Stimulated activated CD8-positive, alpha-beta memory T cell treated with anti-CD3 and anti-CD28 coated beads, Interleukin-15, amount 100 ng/mL, for 4 hours (primary cell): ENCODE measurements at places on chromosomes 2 and 18.

DNA sequence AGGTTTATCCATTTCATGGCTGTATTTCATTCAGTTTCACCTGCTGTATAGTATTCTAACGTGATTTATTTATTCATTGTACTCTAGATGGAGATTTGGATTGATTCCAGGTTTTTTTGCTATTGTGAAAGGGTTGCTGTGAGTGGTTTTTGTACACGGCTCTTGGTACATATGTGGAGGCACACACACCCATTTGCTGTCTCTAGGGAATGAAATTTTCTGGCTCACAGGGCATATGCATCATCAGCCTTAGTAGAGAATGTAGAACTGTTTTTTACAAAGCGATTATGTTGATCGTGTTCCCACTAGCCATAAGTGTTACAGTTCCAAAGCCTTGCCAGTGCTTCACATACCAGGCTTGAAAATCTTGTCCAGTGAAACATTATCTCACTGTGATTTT lies 5.1 kb downstream of the SPTBN1 start:
- no peak for DNase-seq

- no peak for DNase-seq
Measured at GRCh38 chr2:159738509-159739390, 26.4 kb downstream of the MARCHF7 start.

GRCh38 chr2:176514276-176514675 lies 245.0 kb downstream of the MTX2 start:
- no peak for DNase-seq

GRCh38 chr2:27551514-27551913 lies 31.3 kb upstream of the ZNF512 start:
- DNase-seq: no peak

DNA sequence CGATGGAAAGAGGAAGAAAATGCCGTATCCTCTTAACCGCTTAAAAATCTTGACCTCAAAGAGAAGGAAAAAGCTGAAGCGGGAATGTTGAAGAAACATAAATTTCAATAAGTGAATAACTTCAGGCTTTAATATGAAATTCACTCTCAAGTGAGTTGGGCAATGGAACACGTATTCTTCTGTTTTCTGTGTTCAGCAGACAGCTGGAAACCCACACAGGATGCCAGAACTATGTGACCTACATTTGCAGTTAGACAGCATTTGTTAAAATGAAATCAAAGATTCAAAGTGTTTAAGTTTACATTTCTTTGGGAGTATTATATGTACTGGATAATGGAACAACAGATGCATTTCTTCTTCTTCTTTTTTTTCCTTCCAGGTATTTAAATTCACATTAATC lies 80.5 kb upstream of the SPATS2L start:
- no peak for DNase-seq

GRCh38 chr2:55879976-55880375 lies 43.6 kb downstream of the EFEMP1 start:
- no peak for DNase-seq

DNA sequence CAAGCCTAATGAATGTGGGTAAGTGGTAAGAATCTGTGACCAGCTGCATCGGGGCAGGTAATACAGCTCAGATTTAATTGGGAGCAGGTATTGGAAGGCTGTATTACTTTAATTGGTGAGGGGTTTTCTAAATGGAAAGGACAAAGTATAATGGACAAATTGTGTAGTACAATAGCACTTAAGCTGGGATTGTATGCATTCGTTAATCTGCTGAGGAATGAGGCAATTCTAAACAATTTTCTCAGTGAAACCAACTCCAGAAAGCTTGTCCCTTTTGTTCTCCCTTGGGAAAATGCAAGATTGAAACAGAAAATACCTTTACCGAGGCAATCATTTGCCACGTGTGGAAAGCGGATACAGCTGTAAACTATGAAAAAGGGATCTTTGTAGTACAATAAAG lies 801.6 kb upstream of the POU3F3 start:
- DNase-seq: no peak

DNA sequence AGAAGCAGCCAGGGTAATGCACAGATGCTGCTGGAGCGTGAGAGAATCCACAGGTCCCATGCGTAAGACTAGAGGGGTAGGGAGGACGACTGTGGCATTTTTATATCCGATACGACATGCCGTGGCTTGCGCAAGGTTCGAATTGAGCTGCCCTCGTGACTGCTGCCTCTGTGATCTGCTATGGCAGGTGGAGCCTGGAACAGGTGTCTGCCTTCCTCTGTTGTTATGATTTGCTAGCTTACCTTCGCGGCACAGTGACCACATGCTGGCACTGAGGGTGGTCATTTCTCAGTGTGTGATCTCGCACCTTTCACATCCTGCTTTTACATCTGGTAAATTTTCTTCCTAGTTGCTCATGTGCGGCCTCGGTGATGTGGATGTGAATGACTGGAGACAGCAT lies 240.2 kb downstream of the ALPK2 start:
- DNase-seq: no peak

GRCh38 chr18:23953984-23954383 lies 60.6 kb upstream of the TTC39C start:
- no peak for DNase-seq

DNA sequence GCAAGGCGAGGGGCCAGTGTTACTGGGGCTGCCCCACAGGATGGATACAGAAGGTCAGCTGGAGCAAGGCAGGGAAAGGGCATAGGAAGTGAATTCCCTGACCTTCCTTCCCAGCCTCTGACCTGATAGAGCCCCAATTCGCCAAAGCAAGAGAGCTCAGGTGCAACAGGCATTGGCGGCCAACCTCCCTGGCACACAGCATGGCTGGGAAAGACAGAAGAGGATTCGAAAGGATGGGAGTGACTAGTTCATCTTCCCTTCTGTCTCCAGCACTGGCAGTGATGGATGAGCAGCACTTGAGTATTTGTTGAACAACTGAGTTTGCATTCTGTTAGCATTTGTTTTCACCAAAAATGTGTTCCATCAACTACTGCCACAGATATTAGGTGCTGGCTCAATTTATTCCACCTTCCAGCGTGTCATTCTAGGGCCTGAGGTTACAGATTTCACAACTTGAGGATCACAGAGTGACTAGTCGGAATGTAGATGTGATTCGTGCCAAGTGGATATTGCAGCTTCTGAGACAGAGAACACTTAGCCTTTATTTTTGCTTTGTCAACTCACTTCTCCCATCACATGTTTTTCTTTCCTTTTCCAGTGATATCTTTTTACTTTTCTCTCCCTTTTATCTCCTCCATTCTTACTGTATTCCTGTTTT lies 6.2 kb downstream of the COPS8 start:
- no peak for DNase-seq

GRCh38 chr2:36013064-36013463 lies 342.5 kb upstream of the CRIM1 start:
- DNase-seq: no peak

GRCh38 chr2:152497481-152498052 lies 162.6 kb downstream of the FMNL2 start:
- no peak for DNase-seq

DNA sequence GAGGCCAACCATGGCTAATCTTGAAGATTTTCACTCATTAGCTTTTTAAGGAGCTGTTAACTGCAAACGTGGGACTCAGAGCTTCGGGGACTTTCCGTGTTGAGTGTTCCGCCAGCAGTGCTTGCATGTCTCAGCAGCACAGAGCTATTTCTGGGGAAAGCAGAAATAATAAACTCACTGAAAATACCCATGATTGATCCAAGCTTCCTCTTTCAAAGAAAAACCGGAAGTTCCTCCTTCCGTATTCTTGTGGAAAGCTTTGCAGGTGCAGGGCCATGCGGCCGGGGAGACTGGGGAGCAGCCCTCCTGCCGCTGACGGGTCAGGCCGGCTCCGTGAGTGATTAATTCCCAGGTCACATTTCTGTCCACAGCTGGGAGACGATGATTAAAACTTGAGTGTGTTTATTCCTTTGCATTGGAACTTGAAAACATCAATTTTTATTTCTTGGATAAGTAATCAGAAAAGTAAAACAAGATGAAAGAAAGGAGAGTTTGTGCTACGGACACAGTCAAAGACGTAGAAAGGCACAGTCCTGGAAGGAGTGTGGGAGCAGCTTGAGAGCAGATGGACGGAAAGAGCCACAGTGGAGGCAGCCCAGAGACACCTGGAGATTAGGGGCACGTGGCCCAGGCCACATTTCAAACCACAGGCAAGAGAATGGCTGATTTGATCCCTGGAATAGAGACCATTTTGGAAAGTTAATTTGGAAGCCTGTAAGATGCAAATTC lies 54.2 kb upstream of the CTDP1 start:
- no peak for DNase-seq

- no peak for DNase-seq
Measured at GRCh38 chr2:85527787-85528186, 11.2 kb upstream of the MAT2A start.

GRCh38 chr18:22024924-22025323 lies 144.5 kb upstream of the GATA6 start:
- DNase-seq: no peak

DNA sequence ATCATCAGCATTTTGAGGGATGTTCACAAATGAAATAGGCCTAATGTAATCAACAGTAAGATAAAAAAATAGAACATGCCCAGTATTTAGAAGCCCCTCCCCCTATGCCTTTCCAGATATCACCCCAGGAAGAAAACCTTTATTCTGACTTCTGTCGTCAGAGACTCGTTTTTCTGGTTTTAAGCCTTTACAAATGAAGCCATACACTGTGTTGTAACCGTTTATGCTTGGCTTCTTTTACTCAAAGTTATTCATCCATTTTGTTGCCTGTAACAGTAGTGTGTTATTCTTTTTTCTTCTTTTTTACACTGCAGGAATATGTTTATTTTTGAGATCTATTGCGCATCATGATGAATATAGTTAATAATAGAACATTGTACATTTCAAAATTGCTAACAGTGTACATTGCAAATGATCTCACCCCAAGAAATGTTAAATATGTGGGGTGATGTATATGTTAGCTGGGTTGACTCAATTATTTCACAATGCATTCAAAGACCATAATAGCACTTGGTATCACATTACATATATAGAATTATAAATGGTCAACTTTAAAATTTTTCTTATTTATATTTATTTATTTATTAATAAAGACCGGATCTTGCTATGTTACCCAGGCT lies 28.1 kb upstream of the PNPT1 start:
- no peak for DNase-seq

DNA sequence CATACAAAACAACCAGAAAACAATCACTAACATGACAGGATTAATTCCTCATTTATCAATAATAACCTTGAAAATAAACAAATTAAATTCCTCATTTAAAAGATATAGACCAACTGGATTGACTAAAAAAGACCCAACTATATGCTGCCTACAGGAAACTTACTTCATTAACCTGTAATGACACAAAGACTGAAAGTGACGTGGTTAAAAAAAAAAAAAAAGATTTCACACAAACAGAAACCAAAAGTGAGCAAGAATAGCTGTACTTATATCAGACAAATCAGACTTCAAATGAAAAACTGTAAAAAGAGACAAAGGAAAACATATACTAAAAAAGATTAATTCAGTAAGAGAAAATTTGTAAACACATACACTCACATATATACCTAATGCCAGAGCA lies 201.2 kb downstream of the CCDC178 start:
- DNase-seq: no peak

- no peak for DNase-seq
Measured at GRCh38 chr2:126635736-126636135, 20.2 kb upstream of the GYPC start.

DNA sequence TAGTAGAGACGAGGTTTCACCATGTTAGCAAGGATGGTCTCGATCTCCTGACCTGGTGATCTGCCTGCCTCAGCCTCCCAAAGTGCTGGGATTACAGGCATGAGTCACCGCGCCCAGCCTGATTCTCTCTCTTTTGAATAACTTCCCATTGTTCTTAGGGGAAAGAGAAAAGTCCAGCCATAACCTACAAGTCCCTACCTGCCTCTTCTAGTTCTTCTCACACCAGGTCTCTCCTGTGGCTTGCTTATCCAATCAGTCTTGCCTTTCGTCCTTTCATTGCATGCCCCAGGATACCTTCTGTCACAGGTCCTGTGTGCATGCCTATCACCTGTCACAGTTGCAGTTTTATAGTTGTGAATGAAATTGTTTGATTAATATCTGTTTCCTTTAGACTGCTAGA lies 148.1 kb downstream of the SLC4A3 start:
- no peak for DNase-seq

GRCh38 chr2:151007365-151007764 lies 254.3 kb downstream of the RBM43 start:
- DNase-seq: no peak

DNA sequence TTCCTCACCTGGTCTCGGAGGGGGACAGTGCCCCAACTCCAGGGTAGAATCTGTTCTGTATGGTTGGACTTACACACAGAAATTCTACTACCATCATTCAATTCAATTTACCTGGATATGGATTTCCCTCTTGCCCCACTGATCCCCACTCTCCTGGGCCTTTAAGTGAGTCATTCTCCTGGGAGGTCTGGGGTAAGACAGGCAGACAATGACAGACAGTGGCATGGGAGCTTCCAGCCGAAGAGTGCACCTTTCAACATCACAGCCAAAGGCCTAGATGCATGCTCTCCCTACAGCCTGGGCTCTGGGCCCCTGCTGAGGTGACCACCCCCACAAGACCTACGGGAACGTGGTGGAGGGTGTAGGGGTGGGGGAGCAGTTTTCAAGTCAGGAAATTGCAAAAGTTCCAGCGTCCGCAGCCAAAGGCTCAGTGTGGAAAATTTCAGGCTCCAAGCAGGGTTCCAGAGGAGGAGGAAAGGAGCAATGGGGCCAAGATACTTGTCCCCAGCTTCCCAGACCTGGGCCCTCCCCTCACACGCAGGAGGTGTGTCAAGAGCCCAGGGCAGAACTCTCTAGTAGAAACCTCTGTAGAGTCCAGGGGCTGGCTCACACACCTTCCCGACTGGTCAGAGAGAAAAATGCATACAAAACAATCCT lies 296.4 kb downstream of the CYP26B1 start:
- DNase-seq: no peak

DNA sequence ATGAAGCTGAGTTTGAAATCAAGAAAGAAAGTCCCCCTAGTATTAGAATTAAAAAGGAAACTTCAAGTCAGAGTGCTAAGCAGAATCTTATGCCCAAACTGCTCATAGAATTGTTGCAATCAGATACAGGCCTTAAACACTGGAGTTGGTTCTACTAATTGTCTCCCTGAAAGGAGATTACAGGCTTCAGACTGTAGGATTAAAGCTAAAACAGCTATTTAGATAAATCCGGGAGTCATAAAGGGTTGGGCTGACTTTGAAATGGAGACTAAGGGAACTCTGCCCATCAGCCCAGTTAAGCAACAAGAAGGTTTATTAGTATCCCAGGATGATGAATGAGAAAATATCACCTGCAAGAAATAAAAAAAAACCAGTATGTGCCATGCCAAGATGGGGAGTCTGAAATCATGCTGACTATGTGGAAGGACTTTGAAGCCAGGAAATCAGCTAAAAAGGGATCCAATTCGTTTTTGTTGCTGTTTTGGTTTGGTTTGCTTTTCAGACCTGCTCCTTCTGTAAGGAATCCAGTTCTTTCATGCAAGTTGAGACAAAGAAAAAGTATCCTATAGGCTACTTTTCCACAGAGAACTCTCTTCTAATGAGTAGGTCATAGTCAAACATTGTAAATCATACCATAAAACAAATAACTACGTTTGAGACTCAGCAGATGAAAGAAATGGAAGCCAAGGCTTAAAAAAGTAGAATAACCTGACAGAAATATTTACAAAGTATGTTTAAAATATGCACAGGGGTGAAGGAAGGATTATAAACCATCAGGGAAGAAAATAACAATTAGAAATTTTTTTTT lies 37.6 kb upstream of the MSTN start:
- DNase-seq: no peak

GRCh38 chr2:72830273-72830672 lies 4.4 kb upstream of the EXOC6B start:
- DNase-seq: no peak

- DNase-seq: no peak
Measured at GRCh38 chr2:73762571-73762970, 17.3 kb downstream of the DUSP11 start.
